ENCODE measurements at places on chromosomes 11 and 22. TPM values are rescaled to one million over a fixed set of nuclear protein-coding genes. Genes with fewer than 3 reads are reported as not detected.

- DNase-seq, result no peak
These were observed 30.7 kb upstream of the USP47 start for GRCh38 chr11:11810764-11811726.

DNA sequence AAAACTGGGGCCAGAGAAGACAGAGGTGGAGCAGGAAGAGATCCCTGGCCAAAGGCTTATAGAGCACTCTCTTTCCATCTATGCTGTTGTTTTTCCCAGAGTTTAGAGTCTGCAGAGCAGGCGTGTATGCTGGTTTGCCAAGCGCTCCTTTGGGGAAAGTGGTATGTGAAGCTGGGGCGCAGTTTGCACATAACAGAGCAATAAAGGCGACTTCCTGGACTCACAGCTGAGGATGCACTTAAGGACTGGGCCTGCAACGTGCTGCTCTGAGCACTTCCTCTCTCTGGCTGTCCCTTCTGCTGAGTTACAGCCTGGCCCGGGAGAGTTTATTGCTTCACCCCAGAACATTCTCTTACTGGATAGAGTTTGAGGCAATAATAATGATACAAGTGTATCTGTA is 41.7 kb downstream of the THAP12 start:
- no peak for DNase-seq

DNA sequence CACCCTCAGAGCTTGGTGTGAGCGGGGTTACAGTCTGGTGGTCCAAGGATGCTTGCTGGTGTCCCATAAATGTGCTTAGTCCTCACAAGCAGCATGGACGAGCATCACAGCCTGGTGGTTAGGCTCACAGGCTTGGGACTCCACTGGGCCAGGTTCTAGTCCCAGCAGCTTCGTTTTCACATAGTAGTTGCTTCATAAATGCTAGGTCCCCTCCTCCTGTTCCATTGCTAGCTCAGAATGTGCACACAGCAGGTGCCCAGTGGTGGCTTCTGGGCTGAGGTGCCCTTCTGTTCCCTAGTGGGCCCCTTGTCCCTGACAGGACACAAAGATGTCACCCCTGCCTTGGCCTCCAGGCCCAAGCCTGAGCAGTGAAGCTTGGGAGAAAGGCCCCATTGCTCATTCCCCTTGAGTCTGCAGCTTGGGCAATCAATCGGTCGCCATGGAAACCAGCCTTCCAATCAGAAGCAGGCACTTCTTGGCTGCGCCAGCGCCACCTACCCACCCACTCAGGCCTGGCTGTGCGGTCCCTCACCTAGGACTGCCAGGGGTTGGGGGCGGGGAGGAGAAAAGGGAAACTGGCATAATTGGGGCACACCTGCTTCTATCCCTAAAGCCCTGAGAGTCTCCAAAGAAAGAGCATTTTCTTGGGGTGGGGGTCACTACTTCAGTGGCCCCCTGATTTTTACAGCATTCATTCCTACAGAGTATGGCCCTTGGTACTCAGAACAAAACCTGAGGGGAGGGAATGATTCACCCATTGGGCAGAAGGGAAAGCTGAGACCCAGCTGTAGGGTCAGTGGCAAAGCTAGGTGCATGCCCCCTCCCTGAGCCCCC is 48.1 kb downstream of the CYTH4 start:
- no peak for DNase-seq

- DNase-seq, result no peak
These were observed 13.9 kb downstream of the DAGLA start for GRCh38 chr11:61693922-61694601.

- DNase-seq, result no peak
These were observed 33.4 kb downstream of the AMBRA1 start for GRCh38 chr11:46560300-46560991.

- no peak for DNase-seq
These were observed 37.8 kb downstream of the OSBP2 start for GRCh38 chr22:30732426-30732825.

GRCh38 chr22:27798511-27799014 is 3.0 kb downstream of the MN1 start:
- no peak for DNase-seq

DNA sequence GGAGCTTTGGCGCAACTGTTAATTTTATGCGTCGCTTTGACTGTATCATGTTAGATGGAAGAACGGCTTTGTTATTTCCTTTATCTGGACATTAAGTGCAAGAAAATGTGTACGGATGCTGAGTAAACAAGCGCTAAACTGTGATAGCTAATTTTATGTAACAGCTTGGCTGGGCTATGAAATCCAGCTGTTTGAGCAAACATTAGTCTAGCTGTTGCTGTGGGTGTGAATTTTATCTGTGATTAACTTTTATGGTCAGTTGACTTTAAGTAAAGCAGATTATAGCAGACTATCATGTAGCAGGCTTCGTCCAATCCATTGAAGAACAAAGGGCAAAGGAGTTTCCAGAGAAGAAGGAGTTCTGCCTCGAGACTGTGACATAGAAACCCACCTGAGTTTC is 14.0 kb downstream of the OR8A1 start:
- DNase-seq, result no peak

GRAP2 gene
- 4.3 TPM for total RNA-seq

OR51B2 gene
- not detected for total RNA-seq

GRCh38 chr11:100612766-100613165 is 74.3 kb upstream of the ARHGAP42 start:
- DNase-seq, result no peak

- DNase-seq, result peak; percentile 46
These were observed 1.4 kb downstream of the DTX4 start for GRCh38 chr11:59173080-59173963.

TMEM80 gene
- total RNA-seq, result 34.1 TPM

IL10RA gene
- 350 TPM for total RNA-seq

TSPO gene
- 40.9 TPM for total RNA-seq

DNA sequence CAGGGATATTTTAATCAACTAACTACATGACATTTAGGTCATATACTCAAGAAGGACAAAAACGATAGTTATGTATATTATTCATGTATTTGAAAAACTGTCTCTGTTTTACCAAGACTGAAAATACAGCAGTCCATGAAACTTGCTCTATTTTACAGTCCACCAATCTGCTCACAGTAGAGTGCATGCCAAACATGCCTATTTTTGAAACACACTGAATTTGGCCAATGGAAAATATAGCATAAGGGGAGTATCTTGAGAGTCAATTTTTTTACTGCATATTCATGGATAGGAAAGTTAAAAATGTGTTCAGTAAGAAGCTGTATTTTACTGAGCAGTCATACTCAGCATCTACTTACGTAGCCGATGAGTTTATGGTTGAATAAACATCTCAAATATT is 621.2 kb upstream of the CHORDC1 start:
- no peak for DNase-seq

OR4C16 gene
- total RNA-seq, result not detected

GRCh38 chr22:38549101-38549894 is 20.7 kb downstream of the DMC1 start:
- DNase-seq, result no peak

Measured in activated B cell treated with CpG ODN at 0.5 μM for 24 hours (primary cell).